NCI-H1092 (cell line): ENCODE measurements at places on chromosomes 7 and 10.

GRCh38 chr10:85454386-85454785 lies 912.2 kb downstream of the GRID1 start:
- no peak for DNase-seq

DNA sequence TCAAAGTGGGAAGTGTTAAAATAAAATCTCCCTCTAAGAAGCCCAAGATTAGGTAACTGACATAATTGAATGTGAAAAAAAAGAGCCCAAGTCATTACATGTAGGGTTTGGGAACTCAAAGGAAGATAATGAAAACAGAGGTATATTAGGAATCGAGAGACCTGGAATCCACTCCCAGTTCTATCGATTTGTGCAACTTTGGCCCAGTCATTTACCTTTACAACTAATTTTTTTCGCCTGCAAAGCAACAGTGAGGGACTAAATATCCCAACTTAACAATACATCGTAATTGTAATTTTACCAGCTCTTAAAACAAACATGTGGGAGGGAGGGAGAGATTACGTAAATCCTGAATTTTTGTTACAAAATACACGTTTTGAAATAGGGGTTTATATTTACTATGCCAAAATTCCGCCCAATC lies 1.4 kb downstream of the MINDY3 start:
- DNase-seq = no peak

- DNase-seq = peak; percentile 70
Observed at GRCh38 chr7:147432079-147432478, 1158.5 kb upstream of the C7orf33 start.

- DNase-seq = no peak
Observed at GRCh38 chr10:104456802-104457542, 103.3 kb downstream of the CFAP58 start.

DNA sequence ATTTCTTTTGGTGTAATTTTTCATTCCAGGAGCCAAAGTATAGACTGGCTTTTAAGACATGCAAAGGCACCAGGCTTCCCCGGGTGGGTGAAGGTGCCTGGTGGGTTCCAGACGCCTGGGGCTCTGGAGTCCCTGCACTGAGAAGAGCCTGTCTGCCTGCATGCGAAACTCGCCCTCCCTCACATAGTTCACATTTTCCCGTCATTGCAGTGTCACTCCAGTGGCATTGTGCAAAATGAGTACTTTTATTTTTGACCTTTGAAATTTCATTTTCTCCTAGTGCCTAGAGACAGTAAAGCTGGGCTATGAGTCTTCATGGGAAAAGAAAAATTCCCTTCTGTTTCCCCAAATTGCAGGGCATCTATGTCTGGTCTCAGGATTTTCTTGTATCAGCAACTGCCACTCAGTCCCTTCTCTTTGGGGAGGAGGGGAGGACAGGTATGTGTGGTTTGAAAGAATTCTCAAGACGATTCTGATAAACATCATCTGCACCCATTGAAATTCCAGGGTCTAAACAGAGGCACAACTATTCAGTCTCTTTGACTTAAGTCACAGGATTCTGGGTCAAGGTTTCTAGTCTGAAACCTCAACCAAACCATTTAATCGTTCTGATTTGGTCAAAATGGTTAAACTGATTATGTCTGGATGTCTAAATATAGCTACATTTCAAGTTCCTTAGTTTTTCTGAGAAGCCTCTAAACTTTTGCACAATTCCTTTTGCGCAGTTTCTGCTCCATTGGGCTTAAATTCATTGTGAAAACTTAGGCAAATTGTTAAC lies 107.8 kb downstream of the CYP26A1 start:
- no peak for DNase-seq

DNA sequence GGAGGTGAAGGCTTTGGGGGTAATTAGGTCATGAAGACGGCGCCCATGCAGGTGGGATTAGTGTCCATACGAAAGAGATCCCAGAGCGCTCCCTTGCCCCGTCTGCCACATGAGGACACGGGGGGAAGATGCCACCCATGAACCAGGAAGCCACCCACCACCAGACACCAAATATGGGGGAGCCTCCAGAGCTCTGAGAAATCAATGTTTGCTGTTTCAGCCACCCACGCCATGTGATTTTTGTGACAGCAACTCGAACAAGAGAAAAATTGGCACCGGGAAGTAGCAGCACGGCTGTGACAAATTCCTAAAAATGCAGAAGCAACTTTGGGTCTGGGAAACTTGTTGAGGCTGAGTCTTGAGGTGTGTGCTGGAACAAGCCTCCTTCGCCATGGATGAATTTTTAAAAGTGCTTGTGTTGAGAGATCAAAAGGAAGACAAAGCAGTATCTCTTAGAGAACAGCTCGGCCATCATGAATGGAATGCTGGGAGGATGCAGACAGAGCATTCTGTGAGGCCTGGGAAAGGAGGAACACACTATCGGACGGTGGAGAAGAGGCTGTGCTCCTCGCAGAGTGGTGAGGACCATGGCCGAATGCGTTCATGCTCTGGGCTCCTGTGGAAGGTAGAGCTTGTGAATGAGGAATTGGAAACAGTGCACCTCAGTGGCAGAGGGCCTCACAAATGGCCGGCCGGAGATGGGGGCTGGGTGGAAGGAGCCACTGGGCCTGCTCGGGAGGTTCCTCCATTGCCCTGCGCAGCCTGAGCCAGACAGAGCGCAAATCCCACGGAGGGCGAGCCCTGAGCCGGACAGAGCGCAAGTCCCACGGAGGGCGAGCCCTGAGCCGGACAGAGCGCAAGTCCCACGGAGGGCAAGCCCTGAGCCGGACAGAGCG lies 277.5 kb downstream of the PTPRN2 start:
- DNase-seq = no peak

GRCh38 chr10:89516149-89516832 lies 19.1 kb downstream of the SLC16A12 start:
- no peak for DNase-seq

GRCh38 chr10:92074126-92074887 lies 150.7 kb downstream of the BTAF1 start:
- DNase-seq = no peak

DNA sequence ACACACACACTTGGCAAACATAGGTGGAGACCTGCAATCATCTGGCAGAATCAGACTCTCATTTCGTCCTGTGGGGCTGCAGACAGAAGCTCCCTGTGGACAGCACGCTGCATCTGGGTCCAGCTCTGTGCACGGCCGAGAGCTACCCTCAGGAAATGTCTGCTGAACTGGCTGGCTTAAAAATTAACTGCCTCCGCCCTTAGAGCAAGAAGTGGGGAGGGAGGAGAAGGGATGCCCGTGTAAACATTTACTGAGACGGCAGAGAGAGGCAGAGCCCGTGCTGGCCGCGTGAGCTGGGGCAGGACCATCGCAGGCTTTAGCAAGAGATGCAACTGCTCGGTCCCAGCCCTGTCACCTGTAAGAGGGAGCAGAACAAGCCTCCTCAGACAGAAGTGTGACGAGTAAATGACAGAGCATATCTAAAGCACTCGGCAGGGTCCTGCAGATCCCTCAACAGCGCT lies 81.8 kb downstream of the TNS3 start:
- DNase-seq = no peak

DNA sequence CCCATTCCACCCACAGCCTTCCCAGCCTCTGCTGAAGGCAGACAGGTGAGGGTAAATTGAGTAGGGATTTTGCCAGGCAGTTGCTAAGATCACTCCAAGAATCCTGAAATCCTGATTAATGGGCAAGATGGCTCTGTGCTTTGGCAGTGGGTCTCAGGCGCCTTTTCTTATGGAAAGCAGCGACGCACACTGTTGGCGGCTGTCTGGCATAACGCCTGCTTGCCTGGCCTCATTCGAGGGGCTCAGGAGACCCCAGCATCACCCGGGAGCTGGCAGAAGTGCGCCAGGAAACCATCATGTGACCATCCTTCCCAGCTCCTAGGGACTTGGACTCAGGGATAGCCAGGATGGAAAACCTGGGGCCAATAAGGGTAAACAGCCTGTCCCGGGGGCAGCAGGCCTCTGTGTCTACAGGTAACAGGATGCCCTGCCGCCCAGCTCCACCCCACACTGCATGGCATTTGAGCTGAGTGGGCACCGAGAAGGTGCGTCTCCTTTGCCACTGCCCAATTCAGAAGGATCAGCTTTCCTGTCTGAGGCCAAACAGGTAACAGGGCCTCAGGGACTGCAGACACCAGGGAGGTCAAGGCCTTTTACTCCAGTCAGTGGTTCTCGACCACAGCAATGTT lies 98.6 kb downstream of the FAM53B start:
- no peak for DNase-seq

- DNase-seq = no peak
Observed at GRCh38 chr7:30562498-30562897, 32.2 kb upstream of the GARS1 start.

GRCh38 chr7:66824041-66824440 lies 83.5 kb downstream of the RABGEF1 start:
- no peak for DNase-seq

DNA sequence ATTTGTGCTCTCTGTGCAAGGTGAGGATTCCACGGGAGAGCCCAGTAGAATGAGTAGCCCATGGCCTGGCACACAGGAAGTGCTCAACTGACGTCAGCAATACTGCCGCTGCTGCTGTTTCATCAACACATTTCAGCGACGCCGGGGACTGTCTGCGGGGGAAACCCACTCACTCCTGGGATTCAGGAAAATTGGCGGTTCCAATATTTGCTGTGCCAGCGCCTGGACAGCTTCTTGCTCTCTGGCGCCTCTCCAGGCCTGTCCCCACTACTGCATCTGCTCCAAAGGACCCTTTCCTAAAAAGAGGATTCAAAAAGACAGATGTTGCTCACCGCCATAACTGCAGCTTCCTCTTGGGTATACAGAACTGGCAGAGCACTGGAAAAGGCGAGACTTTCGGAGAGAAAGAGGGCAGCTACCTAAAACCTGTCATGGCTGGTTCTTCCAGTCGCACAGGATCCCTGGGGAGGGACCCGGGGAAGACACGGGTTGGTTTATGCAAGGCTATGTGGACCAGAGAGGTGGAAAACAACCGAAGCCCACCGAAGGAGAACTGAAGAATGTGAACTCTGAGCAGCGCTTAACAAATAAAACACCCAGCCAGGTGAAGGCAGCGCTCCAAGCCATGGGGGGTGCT lies 39.7 kb upstream of the ENO4 start:
- DNase-seq = no peak

DNA sequence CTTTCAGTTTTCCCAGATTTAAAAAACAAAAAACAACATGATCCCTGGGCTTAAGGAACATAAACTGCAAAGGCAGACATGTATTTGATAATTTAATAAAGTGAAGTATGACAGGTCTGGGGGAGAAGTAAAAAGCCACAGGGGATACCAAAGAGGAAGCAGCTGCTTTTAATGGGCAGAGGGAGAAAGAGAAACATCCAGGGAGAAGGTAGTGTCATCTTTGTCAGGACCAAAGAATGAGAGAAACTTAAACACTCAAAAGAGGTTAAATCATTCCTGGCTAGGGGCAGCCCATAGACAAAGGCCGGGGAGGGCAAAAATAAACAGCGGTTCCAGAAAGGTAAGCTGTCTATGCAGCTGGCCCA lies 94.5 kb downstream of the GRB10 start:
- DNase-seq = no peak

DNA sequence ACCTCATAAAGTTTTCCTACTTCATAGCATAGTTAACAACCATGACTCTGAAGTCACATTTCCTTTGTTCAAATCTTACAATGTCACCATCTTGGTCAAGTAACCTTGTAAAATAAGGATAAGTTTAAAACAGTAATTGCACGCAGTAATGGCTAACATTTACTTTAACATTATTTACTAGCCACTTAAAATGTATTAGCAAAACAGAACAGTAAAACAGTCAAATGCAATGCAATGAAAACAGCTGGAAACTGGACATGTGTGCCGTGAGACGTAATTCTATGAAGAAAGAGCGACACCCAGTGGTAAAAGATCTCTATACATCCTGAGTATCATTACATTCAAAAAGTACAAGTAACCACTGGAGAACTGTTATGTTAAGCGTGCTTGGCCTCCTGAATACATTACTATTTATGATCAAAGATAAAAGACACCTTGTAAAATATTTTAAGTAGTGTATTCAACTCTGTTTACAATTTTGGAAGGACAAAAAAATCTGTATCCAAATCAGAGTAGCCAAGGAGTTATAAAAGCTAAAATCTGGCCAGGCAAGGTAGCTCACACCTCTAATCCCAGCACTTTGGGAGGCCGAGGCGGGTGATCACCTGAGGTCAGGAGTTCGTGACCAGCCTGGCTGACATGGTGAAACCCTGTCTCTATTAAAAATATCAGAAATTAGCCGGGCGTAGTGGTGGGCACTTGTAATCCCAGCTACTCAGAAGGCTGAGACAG lies 27.2 kb downstream of the ATE1 start:
- DNase-seq = peak; percentile 58

DNA sequence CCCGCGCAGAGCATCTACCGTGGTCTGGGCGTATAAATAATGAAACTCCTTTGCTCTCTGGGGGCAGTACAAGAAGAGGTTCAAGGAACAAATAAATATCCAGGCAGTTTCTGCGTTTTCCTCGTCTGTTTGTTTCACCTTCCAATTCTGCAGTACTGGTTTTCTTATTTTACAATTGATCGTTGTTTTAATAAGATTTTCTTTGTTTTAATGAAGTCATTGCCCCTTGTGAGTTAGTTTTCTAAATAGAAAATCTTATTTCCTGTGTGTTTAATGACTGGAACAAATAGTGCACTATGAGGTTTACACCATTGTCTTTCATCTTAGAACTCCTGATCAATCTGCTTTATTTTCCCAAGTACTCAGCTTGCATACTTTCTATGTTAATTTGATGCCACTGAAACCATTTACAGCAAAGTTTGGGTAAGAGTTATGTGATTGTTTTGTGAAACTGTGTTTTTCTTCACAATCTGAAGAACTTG lies 1.2 kb downstream of the PLEKHA1 start:
- DNase-seq = no peak

GRCh38 chr10:6229746-6230145 lies 27.0 kb downstream of the PFKFB3 start:
- no peak for DNase-seq

DNA sequence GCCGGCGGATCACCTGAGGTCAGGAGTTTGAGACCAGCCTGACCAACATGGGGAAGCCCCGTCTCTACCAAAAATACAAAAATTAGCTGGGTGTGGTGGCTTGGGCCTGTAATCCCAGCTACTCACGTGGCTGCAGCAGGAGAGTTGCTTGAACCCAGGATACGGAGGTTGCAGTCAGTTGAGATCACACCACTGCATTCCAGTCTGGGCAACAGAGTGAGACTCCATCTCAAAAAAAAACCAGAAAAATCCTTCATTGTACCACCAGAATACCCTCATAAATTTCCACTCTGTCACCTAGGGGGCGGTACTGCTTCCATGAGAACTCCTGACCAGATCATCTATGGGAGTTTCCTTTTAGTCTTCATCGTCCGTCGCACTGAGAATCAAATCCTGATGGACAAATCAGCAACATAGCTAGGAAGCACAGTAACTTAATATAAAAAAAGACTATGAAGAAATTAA lies 225.8 kb upstream of the KLF14 start:
- DNase-seq = no peak
